NCI-H2171 (cell line): ENCODE measurements at places on chromosomes 1 and 21.

DNA sequence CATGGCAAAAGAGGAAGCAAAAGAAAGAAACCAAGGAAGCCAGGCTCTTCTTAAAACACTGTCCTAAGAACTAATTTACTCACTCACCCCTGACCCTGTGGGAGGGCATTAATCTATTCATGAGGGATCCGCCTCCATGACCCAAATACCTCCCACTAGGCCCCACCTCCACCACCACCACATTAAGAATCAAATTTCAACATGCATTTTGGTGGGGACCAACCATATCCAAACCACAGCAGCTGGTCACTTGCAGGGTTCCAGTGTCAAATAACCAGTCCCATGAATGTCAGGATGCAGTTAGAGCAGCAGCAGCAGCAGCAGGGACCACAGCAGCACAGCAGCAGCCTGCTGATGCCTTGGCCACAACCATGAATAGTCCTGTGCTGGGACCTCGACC lies 83.8 kb downstream of the ZC3H11B start:
- DNase-seq = no peak

DNA sequence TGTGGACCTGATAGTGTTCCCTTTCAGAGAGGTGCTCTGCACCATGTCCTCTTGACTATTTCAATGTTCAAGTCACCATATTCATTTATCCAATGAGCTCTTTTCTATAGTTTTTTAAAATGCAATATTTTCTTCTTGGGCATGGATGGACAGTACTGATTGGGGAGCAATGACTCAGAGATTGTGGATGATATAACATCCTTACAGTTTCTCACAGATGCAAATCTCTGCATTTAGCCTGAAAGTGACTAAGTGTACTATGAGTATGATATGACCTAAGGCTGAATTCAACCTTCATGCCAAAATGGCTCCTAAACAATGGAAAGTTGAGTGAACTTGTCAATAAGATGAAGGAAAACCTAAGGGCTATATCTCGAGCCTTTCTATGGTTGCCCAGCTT lies 36.5 kb downstream of the C4BPA start:
- DNase-seq = no peak

GRCh38 chr1:39575191-39576015 lies 1.2 kb downstream of the PABPC4 start:
- peak; percentile 7 for DNase-seq

- DNase-seq = no peak
These were observed 383.4 kb downstream of the USP25 start for GRCh38 chr21:16113052-16113715.

- DNase-seq = no peak
These were observed 48.4 kb upstream of the COA6 start for GRCh38 chr1:234324821-234325220.

DNA sequence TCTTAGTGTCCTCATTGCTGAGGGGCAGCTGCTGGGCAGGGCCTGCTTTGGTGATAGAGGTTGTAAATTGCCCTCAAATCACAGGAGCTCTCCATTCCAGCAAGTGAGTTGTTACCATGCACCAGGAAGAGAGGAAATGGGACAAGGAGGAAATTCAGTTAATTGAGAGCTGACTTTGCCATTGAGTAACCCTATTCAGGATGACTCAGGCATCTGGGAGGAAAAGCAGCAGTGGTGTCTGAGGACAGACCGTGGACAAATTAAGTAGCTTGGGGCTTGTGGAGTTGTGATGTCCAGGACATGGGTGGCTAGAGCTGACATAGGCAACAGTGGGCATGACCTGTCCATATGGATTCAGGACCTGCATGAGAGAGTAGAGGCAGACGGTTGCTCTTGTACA lies 5.9 kb downstream of the ARHGEF10L start:
- DNase-seq = no peak

- no peak for DNase-seq
These were observed 75.1 kb upstream of the PGBD5 start for GRCh38 chr1:230501242-230501641.

GRCh38 chr1:1284221-1285101 lies 4.2 kb downstream of the SCNN1D start:
- DNase-seq = no peak

- DNase-seq = no peak
These were observed 205.2 kb downstream of the ASTN1 start for GRCh38 chr1:176959191-176959820.

DNA sequence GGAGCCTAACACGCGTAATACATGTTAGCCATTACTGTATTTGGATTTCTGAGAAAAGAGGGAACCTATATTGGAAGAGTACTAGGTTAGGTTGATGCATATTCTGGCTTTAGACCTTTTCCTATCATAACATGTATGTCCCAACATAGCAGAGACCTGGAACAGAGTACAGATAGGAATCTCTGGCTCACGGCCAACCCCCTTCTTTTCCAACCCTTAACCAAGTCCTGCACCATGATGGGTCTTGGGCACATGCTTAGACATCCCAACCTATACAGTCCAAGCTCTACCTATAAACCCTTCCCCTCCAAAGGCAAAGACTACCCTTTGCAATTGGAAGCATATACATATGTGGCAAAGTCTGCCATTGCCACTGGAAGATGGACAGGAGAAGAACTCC lies 227.9 kb downstream of the TM2D1 start:
- no peak for DNase-seq

GRCh38 chr1:184208622-184209021 lies 157.1 kb downstream of the TSEN15 start:
- no peak for DNase-seq

GRCh38 chr1:205746757-205747412 lies 3.1 kb downstream of the NUCKS1 start:
- no peak for DNase-seq

DNA sequence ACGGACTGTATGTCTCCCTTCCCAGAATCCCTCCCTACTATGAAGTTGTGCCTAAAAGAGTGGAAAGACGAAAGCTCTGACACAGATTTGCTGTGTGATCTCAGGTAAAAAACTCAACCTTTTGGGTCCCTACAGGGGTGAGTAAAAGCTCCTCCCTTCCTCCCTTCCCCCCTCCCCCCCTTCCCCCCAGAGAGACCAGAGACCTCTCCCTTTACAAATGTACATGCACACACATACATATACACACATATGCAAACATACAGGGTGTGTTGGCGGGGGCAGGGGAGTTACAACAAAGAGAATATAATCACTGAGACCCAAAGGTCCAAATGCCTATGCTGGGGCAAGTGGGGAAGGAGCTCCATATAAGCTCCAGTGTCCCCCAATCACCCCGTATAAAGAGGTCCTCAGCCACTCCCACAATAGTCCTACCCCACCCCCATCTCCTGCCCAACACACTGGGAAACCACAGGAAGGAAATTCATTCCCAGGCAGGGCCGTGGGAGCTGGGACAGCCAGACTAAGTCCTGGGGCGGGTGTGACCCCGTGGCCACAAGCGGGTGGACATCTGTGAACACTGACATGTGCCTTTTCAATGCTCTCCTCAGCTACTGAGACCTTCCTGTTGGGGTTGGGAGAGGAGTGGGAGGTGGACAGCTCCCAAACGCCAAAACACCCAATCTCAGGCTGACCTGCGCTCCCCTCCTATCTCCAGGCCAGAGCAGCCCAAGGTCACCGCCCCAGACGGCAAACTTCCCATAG lies 2.0 kb downstream of the MEF2D start:
- DNase-seq = no peak

GRCh38 chr1:239719642-239720258 lies 333.4 kb downstream of the CHRM3 start:
- no peak for DNase-seq

GRCh38 chr1:217539510-217539909 lies 91.4 kb downstream of the GPATCH2 start:
- no peak for DNase-seq

DNA sequence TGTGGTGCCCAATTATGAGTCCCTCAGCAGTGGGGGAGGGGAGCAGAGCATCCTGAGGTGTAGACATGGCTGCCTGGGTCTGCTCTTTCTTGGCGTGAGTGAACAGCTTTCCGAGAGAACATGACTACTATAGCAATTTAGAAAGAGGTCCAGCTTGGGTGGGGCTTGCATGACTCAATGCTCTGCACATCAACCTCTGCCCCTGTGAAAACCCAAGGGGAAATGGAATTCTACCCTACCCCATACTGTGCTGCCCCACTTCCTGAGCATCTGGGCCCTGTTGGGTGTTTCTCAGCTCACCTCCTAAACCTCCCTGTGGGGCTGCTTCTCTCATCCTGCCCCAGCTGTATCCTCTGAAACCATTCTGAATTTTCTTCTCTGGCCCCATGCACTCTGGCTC lies 8.2 kb upstream of the AZIN2 start:
- no peak for DNase-seq

- DNase-seq = no peak
These were observed 53.2 kb upstream of the LYST start for GRCh38 chr1:235919833-235920441.

GRCh38 chr1:1299686-1300351 lies 7.9 kb downstream of the ACAP3 start:
- no peak for DNase-seq

GRCh38 chr1:40361201-40361600 lies 12.3 kb upstream of the SMAP2 start:
- no peak for DNase-seq

DNA sequence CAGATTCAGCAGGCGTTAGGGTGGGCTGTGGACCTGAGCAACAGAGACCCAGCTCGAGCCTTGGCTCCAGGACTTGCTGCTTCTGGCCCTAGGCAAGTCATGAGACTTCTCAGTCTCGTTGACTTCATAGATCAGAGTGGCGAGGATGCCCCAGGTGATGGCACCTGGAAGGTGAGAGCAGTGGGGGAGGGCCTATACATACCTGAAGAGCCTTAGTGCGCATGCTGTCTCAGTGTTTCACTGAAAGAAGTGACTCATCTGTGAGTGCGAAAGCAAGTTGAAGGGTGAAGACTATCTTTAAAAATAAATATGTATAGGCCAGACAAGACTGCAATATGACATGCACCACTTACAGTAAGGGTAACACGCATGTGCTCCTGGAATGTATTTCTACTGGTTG lies 10.1 kb downstream of the PLEKHA6 start:
- DNase-seq = no peak

DNA sequence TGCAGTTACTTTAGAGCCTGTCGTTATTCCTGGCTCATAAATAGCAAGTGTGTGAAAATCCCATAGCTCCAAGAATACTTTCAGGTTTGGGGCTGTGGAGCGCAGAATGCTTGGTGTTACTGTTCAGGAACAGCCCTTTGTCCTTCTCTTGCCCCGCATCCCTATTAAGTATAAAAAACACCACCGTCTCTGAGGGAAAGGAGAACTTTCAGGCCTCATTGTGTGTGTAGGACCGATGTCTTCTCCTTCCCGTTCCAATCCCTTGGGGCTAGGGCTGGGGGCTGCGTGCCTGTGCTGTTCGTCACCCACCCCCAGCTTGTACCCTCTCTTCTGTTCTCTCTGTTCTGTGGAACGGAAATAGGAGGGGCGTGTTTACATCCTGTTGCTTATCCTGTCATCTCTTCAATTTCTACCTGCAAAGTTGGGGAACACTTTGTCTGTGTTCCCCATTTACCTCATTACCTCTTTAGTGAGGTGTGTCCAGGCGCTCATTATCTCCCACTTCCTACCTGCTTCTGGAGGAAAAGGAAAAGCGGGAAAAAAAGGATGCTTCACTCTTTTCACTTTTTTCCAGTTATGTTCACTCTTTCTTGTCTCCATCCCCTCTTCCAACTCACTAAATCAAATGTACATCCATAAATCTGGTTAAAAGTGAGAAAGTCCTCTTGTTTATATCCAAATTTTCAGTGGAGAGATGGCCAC lies 788 bp upstream of the TXNIP start:
- DNase-seq = peak; percentile 3
